ENCODE measurements at places on chromosomes 1 and 21.

DNA sequence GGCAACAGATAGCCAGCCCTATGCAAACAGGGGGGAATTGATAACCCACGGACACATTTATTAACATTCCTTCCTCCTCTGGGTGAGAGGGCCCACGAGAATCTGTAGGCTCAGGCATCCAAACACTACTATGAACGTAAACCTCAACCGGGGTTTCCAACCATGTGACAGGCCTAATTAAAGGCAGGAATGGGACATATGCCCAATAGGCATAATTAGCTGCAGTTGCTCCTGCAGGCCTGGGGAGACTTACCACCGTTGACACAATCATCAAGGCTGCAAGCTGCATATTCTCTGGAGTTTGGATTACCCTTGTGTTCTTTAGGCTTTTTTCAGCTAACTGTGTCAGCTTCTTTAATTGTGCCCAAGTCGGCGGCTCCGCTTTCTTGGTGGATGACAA lies 22.2 kb upstream of the GBP1 start:
- peak; percentile 58 for DNase-seq

GRCh38 chr1:224650290-224650689 lies 34.2 kb downstream of the CNIH3 start:
- DNase-seq, result no peak

GRCh38 chr1:214702556-214702955 lies 99.6 kb downstream of the CENPF start:
- no peak for DNase-seq

DNA sequence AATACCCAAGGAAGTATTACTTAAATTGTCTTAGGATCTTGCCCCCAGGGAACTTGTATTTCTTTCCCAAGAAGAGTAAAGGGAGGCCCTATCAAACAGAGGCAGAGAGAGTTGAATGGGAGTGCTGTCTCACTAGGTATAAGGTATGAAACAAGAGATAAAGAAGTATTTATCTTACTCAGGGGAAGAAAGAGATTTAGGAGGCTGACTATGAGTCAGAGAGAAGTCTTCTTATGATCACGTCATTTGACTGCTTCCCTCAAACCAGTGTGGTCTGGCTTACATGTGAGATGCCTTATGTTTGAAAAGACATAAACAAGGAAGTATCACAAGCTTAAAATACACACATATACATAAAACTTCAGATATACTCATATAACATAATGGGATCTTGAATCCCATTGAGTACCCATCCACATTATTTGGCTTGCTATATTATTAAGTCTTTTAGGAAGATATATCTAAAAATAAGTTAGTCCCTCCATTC lies 29.6 kb downstream of the DUSP10 start:
- DNase-seq, result peak; percentile 24

DNA sequence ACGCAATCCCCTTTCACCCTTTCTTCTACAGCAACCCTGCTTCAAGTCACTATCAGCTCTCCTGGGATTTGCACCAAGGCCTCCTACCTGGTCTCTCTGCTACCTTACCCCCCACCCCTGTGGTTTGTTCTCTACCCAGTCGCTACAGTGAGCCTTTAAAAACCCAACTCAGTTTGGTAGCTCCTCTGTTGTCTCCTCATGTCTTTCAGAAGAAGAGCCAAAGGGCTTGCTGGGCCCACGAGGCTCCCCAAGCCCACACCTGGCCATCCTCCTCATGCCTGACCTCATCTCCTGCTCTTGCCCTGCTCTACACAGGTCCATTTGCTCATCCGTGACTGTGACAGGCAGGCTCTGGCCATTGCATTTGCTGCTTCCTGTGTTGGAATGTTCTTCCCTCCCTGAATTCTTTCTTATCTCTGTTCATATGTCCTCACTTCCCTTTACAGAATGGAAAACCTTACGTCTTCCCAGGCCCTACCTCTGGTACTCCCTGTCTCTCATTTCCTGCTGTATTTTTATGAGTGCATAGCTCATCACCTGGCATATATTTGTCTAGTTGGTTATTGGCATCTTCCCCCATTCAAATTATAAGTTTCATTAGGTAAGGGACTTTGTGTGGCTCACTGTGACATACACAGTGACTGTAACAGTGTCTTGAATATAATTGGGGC lies 3.3 kb downstream of the RGS16 start:
- DNase-seq, result no peak

DNA sequence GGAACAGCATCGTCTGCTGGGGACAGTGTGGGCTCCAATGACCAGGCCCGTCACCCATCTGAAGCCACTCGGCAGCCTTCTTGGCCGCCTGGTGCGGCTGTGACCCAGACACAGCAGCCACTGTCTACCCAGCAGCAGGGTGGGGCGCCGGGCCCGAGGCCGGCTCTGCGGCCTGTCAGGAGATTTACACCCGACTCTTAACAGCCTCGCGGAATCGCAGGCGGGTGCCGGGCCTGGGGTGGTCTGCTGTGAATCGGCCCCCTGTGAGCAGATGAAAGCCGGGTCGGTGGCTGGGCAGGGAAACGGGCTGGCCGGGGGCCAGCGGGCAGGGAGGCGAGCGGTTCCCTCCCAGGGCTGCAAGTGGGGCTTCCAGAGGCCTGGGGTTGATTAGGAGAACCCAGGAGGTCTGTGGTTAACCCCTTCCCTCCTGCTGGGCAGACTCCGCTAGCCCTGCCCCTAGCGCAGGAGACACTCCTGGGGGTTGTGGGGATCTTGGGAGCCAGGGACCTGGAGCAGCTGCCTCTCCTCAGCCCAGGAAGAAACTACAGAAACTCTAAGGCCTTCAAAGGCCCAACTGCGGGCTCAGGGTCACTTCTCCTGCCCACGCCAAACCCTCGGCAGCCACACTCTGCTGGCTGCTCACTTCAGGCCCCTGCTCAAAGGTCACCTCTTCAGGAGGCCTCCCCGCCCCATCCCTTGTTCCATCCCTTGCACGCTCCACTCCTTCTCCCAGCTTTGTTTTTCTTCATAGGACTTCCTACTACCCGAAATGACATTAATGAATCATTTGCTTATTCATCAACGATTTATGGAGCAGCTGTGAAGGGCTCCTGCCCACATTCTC lies 15.6 kb downstream of the RUNX3 start:
- no peak for DNase-seq

DNA sequence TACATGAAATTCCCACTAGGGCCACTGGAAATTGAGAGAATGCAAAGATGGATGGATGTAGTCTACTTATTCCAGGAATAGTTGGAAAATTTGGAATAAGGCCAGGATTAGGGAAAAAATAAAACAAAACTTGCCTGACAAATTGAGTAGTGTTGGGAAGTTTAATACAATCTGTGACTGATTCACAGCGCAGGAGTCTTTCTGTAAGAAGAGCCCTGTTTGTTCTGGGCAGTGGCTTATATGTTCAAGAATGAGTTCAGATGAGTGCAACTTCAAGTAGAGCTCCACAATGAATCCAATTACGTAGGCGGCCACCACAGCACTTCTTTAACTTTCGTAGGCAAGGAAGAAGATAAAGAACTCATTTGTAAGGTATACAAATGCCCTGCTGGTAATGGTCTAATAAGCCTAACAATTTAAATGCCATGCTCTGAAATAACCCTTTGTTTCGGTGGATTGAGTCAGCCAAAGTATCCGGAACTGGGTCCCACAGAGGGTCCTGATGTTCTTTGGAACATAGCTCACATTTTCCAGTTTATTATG lies 47.1 kb upstream of the KCNE1 start:
- DNase-seq, result no peak

DNA sequence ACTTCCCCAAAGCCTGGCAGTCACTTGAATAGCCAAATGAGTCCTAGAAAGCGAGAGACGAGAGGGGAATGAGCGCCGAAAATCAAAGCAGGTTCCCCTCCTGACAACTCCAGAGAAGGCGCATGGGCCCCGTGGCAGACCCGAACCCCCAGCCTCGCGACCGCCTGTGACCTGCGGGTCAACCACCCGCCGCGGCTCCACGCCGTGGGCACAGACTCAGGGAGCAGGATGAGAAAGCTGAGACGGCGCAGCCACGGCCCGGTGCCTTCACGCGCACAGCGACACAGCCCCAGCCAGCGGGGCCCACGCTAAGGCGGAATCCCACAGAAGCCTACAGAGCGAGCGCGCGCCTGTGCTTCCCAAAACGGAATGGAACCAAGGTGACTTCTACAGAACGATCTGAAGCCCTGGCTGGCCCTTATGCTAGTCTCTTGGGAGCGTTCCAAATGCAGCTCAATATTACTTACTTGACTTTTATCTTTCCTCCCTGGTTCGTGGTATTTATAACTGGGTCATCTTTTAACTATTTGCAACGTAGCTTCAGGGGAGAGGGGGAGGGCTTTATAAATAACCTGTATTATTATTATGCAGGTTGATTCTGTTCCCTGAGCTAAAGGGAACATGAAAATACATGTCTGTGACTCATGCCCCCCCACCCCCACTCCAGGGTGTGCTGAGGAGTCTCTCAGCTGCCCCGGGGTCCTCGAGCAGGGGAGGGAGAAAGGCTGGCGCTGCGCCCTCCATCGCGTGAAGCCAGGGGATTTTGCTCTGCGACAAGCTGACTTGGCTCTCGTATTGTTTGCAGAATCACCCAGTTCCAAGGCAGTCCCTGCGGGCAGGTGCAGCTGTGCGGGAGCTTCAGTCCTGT lies 1.7 kb downstream of the TSPEAR start:
- DNase-seq, result peak; percentile 84

DNA sequence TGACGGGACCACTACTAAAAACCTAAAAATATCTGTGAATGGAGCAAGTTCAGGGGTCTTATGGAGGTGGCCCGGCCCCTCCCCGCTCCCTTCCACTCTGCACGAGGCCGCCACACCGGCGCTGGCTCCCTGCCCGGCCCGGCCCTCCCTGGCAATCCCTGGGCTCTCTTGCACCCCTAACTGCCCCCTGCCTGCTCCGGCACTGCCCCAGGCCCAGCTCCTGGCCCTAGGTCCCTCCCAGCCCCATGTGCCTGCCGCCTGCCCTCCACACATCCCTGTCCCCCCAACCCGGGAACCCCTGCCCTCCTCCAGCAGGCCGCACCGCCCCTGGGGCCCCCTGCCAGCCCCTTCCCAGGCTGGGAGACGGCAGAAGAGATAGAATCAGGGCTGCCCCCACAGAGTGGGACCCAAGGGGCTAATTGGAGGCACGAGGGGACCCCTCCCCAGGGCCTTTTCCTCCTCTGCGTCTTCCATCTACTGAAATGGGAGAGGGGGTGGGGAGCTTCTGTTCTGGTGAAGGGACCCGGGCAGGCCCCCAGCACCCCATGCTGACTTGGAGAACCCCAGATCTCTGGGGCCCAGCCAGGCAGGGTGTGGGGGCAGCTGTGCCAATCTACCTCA lies 9.3 kb upstream of the CTRC start:
- DNase-seq, result no peak

- no peak for DNase-seq
Measured at GRCh38 chr1:206757524-206758266, 12.9 kb upstream of the IL19 start.

- no peak for DNase-seq
Measured at GRCh38 chr1:176177764-176178163, 29.3 kb downstream of the COP1 start.

GRCh38 chr1:21657456-21658190 lies 11.5 kb downstream of the RAP1GAP start:
- DNase-seq, result no peak

- DNase-seq, result no peak
Measured at GRCh38 chr1:116706841-116707240, 39.3 kb upstream of the IGSF3 start.

Measured in NCI-H69 (cell line).